Activated CD4-positive, alpha-beta T cell treated with anti-CD3 and anti-CD28 coated beads, Interleukin-2, amount 50 U/mL, for 24 hours (primary cell): ENCODE measurements at places on chromosomes 11 and 22.

- no peak for DNase-seq
These were observed 1.1 kb downstream of the CBX6 start for GRCh38 chr22:38870791-38871359.

DNA sequence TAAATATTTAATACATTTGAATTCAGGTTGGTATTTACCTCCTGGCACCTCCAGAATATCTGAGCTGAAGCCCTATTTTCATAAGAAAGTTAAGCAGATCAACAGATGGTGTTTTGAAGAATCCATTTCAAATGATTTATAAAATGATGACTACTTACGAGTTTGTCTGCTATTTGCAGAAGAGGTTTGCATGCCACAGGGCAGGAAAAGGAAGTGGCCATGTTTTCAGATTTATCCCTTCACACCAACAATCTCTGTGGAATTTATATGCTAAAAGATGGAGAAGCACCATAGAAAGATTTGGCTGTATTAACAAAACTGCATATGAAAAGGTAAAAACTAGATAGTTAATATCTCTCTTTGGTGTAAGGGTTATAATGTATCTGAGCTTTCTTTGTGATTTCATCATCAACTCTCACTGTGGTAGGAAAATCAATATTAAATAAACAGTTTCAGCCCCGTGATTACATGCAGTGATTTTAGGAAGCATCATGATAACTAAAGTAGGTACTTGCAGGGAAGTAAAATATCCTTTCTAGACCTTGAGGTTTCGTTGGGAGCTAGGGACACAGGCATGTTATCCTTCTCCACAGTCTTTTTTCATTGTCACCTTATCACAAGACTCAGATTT lies 2.6 kb downstream of the BMAL1 start:
- DNase-seq: no peak

DNA sequence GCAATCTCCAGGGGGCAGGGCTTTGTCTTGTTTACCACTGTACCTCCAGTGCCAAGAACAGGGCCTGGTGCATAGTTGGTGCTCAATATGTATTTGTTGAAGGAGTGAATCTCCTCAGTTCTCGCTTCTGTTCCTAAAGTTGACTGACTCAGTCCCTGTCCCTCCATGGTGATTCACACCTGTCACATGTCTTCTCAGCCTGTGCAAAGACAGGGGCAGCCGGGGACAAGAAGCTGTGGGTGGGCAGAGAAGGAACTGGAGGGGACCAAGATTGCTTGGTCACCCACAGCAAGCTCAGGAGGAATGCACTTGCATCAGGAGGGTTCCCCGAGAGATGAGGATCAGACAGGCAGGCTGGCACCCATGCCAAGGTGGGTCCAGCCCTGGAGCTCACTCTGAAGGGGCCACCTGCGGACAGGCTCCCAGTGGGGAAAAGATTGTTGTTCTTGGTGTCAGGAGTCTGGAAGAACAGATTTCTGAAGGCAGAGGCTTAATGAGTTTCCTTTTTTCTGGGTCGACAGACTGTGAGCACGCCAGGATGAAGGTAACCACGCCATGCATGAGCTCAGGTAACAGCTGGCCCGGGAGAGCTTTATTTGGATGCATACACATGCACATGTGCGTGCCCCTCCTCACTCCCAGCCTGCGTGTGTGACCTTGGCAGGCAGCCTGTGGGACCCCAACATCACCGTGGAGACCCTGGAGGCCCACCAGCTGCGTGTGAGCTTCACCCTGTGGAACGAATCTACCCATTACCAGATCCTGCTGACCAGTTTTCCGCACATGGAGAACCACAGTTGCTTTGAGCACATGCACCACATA lies 16.9 kb downstream of the IL17RA start:
- no peak for DNase-seq

GRCh38 chr11:72236083-72236697 lies 7.8 kb downstream of the PHOX2A start:
- no peak for DNase-seq

DNA sequence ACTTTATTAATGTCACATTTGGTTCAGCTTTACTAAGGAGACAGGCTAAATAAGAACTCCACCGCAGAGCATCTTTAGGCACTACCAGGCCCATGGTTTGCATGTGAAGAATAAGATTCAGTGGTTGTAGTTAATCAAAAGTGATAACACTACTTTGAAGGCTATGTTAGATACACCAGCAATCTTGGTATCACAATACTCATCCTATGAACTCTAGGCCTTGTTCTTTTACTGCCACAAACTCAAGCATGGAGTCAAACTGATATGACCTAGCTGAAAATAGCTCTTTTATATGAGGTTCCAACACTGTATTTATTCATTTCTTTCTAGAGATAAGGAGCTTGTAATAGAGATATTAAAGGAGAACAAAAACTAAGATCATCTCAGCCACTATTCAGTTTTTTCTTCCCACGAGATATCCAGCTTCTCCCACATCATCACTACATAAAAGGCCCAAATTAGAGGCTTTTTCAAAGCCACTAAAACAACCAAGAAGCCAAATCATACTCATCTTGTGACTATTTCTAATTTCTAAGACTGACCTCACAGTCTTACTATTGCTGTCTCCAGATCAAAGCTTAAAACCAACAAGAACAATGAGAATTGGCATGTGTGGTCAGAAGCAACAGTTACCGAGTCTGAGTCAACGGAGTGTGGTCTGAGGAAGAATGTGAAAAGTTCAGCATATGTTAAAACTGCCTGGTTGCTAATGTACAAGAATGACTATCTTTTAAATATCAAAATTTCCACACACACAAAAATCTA lies 25.1 kb upstream of the GUCY1A2 start:
- no peak for DNase-seq

DNA sequence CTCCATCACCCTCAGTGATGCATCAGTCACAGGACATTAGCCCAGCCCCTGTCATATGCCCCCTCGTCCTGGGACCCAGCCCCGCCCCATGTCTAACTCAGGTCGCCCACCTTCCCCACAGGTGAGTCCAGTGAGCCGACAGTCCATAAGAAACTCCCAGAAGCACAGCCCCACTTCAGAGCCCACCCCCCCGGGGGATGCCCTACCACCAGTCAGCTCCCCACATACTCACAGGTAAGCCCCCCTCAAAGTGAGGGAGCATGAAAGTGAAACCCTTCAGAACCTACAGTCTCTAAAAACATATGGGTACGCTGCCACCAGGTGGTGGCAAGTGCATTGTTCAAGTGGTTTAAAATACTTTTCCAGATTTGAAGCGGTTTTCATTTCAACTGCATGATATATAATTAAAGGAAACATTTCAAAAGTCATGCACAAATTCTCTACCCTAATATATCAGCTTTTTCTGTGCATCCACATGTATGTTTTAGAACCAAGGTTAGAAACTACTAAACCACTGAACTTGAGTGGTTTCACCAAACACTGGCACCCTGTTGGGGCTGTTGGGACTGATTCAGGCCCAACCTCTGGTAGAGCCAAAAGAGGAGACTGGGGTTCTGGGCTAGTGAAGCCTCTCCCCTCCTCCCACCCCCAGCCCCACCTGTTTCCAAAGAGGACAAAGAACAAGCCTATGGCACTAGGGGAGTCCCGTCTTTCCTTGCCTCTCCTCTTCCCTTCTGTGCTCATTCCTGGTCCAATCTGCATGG lies 17.3 kb downstream of the EPS8L2 start:
- no peak for DNase-seq

GRCh38 chr11:80173371-80174136 lies 732.7 kb upstream of the TENM4 start:
- no peak for DNase-seq

GRCh38 chr11:13685461-13686108 lies 17.1 kb downstream of the FAR1 start:
- no peak for DNase-seq

DNA sequence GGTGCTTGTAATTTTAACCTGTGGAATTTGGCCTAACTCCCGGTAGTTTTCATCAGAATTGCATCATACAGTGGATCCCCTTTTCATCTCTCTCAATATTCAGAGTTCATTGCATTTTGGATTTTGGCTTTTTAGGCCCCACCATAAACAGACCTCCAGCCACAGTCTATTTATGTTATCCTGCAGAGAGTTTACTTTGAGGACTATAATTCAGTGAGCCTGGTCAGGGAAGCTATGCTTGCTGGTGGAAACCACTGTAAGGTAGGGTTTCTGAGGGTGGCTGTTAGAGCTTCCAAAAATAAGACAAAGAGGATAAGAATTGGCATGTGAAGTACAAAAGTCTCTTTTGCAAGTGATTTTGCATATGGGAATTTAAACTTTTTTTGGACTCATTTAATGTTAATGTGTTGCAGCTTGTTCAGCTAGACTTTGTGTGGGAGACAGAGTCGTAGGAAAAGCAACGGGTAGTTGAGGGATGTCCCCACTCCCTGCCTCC lies 34.8 kb upstream of the DDI1 start:
- no peak for DNase-seq
